ENCODE measurements at places on chromosomes 7 and 10.

- DNase-seq = no peak
Observed at GRCh38 chr7:51593628-51594027, 277.0 kb upstream of the COBL start.

DNA sequence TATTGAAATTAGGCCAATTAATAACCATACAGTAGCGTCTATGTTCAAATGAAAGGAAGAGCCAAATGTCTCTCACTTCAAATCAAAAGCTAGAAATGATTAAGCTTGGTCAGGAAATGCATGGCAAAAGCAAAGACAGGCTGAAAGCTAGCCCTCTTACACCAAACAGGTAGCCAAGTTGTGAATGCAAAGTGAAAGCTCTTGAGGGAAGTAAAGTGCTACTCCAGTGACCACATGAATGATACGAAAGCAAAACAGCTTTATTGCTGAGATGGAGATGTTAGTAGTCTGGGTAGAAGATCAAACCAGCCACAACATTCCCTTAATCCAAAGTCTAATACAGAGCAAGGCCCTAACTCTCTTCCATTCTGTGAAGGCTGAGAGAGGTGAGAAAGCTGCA lies 123.8 kb downstream of the TEX36 start:
- DNase-seq = no peak

DNA sequence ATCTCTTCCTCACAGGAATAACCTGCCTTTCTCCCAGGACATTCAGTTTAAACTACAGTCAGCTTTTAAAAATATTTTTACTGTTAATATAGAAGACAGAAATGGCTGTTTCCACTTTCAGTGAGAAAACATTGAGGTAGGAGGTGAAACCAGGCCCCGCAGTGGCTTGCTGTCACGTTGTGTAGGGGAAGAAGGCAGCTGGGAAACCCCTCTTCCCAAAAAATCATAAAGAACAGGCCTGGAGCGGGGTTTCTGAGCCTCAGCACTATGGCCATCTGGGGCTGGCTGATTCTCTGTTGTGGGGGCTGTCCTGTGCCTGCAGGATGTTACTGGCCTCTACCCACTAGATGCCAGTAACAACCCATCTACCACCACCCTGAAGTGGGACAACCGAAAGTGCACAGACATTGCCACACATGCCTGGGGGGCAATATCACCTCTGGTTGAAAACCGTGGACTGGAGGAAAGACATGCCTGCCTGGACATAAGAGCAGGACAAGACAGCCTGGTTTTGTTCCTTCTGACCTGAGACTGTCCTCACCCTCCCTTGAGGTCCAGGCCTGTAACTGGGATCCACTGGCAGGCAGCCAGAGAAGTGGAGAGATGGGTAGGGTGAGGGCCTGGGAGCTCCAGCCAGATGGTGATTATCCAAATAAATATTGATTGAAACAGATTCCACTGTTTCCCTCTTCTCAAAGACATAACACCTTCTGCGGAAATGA lies 43.9 kb downstream of the KCNH2 start:
- no peak for DNase-seq

DNA sequence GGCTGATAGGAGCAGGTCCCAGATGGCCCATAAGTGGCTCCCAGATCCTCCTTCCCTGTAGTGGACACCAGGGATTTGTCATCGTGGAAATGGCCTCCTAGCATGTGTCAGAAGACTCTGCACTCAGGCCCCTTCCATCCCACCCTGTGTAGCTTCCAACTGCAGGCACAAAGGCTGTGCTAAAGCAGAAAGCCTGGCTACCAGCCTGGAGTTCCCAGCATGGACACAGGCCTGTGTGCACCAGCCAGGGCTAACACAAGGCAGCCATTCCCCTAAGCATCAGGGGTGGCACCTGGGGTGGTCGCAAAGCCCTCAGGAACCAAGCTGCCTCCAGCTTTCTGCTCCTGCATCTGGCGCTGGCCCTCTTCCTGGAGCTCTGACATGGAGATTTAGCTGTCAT lies 4.5 kb upstream of the CAMK2B start:
- no peak for DNase-seq

- DNase-seq = no peak
Observed at GRCh38 chr10:9111976-9112375, 1057.5 kb downstream of the GATA3 start.

- DNase-seq = no peak
Observed at GRCh38 chr7:114970732-114971131, 48.8 kb downstream of the MDFIC start.

- peak; percentile 77 for DNase-seq
Observed at GRCh38 chr10:17229016-17229716, 1.1 kb downstream of the VIM start.

DNA sequence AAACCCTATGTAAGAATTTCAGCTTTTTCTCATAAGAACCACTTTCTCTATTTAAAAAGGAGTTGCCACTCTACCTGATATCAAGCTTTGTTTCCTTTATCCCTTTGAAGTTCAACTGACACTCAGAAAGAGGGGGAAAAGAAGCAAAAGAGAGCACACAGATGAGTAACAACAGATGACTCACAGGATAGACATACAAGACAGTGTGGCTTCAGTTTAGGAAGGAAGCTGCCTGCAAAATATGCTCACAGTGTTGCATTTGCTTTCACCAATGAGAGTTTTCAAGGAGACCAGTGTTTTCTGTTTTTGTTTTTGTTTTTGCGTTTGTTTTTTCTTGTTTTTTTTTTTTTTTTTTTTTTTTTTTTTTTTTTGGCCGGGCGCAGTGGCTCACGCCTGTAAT lies 1181.6 kb downstream of the DNAJB9 start:
- DNase-seq = no peak

- no peak for DNase-seq
Observed at GRCh38 chr7:32476816-32477648, 13.1 kb downstream of the LSM5 start.

- no peak for DNase-seq
Observed at GRCh38 chr10:32140403-32140802, 84.2 kb upstream of the KIF5B start.

DNA sequence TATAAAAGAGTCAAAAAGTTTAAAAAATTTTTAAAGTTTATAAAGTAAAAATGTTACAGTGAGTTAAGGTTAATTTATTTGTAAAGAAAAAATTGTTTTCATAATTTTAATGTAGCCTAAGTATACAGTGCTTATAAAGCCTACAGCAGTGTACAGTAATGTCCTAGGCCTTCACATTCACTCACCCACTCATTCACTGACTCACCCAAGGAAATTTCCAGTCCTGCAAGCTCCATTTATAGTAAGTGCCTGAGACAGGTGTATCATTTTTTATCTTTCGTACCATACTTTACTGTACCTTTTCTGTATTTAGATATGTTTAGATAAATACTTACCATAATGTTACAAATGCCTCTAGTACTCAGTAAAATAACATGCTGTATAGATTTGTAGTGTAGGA lies 269.7 kb upstream of the PHF14 start:
- no peak for DNase-seq

DNA sequence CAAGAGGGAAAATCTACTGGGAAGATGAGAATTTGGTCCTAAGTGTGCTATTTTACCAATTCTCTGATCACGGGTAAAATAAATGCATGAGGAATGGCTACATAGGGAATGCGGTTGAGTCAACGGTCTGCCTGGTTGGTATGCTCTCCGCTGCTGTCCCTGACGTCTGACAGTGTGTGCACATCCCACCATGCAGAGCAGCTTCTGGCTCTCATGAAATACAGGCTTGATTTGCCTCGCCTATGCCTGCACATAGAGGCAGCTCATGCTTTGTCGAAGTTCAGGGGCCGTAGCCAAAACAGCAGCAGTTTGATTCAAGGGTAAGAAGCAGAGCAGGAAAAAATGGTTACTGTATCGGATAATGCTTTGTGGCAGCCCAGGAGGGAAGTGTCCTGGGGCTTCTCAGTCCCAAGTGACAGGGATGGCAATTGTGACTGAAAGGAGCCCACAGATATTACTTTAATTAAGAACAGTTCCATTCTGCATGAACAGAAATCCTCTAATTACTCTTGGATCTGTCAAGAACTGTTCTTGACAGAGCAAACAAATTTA lies 268.4 kb upstream of the SLC26A5 start:
- no peak for DNase-seq

- no peak for DNase-seq
Observed at GRCh38 chr7:120915314-120916105, 35.1 kb upstream of the ING3 start.

DNA sequence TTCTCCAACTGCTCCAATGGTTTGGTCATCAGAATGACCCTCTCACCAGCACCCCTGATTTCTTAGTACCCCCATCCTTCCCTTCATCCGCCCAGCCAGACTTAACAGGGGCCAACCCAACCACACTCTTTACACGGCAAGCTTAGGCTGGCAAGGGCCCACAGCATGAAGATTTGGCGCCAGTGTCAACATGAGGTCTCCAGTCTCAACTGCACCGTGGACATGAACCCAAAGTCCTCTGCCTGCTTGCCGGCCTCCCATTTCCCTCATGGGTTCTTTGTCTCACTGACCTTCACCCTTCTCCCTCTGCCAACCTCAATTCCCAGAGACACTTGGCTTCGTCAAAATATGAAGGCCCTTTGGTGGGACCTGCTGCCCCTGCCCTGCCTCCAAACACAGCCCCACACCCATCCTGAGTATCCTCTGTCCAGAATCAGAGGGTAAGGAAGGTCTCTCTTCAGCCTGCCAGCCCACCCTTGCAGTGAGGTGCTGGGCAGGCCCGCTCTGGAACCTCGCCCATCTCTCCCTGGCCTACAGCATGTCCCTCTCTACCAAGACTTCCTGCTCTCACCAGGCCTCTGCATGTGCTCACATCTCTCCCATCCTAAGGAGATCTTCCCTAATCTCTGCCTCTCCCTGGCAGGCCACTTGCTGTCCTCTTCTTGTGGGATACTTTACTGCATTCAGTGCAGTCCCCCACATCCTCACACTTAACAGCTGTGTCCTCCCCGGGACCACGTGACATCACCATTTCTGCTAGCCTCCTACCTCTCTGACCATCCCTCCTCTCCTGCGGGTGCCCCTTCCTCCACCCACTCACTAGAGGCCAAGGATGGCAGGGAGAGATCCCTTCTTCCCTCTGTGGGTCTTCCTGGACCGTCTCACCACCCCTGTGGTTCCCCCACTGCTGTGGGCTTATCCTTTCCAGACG lies 91.7 kb upstream of the ZMIZ1 start:
- DNase-seq = no peak

GRCh38 chr10:5544216-5544805 lies 19.6 kb downstream of the CALML3 start:
- DNase-seq = no peak

DNA sequence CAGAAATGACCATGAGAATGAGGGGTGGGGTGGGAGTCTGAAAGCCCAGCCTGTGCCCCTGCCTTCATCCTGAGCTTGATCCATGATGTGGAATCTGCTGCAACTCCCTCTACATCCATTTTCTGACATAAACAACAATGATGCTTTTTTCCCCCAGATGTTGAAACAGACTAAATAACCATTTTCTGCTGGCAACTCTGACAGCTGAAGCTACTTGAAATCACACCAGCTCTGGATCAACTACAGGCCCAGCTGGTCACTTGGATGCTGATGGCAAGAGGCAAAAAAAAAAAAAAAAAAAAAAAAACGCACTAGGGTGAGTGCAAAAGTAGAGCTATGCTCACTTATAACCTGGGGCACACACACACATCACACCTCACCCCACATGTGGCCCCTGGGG lies 74.2 kb downstream of the FAM107B start:
- DNase-seq = no peak

DNA sequence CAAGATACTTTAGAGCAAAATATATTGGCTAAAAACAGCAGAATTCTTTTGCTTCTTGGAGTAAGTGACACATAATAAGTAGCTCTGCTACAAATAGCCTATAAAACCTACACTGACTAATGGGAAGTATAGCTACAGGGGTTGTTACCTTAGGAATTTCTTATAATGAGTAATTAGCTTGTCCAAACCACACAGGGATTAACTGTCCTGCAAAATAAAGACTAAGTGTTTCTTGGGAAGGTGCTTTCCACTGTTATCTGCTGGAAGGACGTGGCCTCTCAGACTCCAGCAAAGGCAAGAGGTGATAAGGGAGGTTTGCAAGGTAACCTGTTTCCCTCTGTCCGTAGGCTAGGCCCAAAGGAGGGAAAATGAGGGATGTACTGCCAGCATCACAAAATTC lies 302.4 kb downstream of the DOCK4 start:
- no peak for DNase-seq

DNA sequence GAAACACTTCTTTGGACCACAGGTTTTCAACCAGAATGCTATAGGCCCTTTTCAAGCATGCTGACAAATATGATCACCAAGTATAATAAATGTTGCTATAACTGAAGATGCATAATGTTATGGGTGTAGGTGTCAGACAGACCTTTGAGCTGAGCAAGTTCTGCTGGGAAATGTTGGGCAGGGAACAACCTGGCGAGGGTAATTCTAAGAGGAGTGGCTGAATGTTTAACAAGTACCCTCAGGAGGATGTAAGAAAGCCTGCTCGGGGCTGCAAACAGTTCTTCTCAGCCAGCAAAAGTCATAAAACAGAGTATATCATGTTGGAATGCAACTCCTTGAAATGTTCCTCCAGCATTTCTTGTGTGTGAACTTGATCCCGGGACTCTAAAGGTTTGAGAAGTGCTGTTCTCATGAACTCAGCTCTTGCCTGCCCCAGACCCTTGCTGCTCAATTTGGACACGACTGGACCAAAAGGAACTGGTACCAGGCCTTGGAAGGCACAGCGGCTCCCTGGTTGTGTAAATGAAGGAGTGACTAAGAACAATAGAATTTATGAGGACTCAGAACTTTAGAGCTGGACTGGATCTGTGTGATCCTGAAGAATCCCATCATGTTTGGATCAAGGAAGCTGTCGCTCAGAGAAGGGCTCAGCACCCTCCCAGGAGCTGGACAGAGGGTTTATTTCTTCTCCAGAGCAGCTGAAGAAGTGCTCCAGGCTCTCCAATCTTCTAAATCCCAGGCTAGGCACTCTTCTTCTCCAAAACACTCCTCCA lies 143.2 kb upstream of the ANK3 start:
- no peak for DNase-seq

DNA sequence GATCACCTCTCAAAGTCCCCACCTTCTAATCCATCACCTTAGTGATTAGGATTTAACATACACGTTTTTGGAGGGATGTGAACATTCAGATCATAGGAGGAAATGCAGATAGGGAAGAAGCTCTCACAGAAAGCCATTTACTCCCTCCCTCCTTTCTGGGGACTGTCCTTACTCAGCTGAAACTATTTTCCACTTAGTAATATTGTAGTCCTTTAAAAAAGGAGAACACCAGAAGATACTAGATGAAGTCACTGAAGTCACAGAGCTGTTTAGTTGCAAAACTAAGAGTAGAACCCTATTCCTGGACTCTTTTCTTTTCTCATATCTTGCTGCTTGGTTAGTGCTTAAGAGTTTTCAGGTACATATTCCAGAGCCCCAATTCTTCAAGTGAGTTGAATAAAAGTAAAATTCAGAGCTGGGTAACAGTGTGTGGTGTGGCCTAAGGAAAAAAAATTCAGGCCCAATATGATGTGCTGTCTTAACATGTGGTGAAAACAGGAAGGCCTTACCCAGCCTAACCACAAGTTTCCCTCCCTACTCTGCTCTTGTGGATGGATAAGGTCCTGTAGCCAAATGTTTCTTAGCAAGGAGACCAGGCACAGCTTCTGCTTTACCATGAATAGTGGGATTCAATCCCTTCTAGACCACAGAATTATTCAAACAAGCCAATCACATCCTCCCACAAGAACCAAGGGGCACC lies 135.7 kb downstream of the INHBA start:
- DNase-seq = no peak

Measured in central memory CD4-positive, alpha-beta T cell (primary cell).